ENCODE measurements at places on chromosomes 3 and 15. TPM values are rescaled to one million over a fixed set of nuclear protein-coding genes. Genes with fewer than 3 reads are reported as not detected.

GRCh38 chr3:107392549-107393165, 15.4 kb downstream of the CCDC54 start:
- no peak overlapping the region for H3K4me3 ChIP-seq
- peaks cover 7% of the 10 kb centered on the region for H3K27me3 ChIP-seq
- no peak for DNase-seq
- H3K4me1 ChIP-seq: no peaks in the 10 kb centered on the region
- no peaks in the 10 kb centered on the region for H3K36me3 ChIP-seq

- H3K36me3 ChIP-seq: peaks cover 2% of the 10 kb centered on the region
- no peak overlapping the region for H3K4me3 ChIP-seq
- H3K4me1 ChIP-seq: peaks cover 6% of the 10 kb centered on the region
- no peak overlapping the region for H3K27ac ChIP-seq
- no peak for DNase-seq
These were observed 8.6 kb upstream of the ADAM10 start for GRCh38 chr15:58758141-58758540.

DNA sequence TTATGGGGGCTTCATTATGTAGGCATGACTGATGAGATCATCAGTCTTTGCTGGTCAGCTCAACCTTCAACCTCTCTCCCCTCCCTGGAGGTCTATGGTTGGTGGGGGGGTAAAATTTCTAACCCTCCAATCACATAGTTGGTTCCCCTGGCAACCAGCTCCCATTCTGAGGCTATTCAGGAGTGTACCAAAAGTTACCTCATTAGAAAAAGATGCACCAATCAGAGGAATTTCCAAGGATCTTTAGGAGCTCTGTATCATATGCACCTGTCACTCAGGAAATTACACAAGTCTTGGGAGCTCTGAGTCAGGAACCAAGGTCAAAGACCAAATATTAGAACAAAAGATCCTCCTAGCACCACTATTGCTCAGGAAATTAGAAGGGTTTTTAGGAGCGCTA, 21.4 kb upstream of the LEO1 start:
- DNase-seq: no peak
- no peaks in the 10 kb centered on the region for H3K36me3 ChIP-seq
- no peaks in the 10 kb centered on the region for H3K27me3 ChIP-seq
- H3K4me3 ChIP-seq: no peak overlapping the region
- no peak overlapping the region for H3K27ac ChIP-seq
- H3K4me1 ChIP-seq: no peaks in the 10 kb centered on the region

- no peaks in the 10 kb centered on the region for H3K4me1 ChIP-seq
- no peak overlapping the region for H3K4me3 ChIP-seq
- DNase-seq: no peak
- no peaks in the 10 kb centered on the region for H3K27me3 ChIP-seq
These were observed 77.2 kb upstream of the CFAP20DC start for GRCh38 chr3:59127071-59127470.

The LDHAL6B gene
- total RNA-seq: not detected

- no peak overlapping the region for H3K27ac ChIP-seq
- H3K4me3 ChIP-seq: no peak overlapping the region
- no peak for DNase-seq
- peaks cover 5% of the 10 kb centered on the region for H3K4me1 ChIP-seq
These were observed 174.7 kb downstream of the IGF1R start for GRCh38 chr15:98823012-98823458.

Data from activated CD8-positive, alpha-beta T cell treated with anti-CD3 and anti-CD28 coated beads, Interleukin-2, amount 10 ng/mL, durations not matched to agents 7 days and 5 days (primary cell).